Lung microvascular endothelial cell (primary cell): ENCODE measurements at places on chromosomes 2 and 18. TPM values are rescaled to one million over a fixed set of nuclear protein-coding genes. Genes with fewer than 3 reads are reported as not detected.

FN1 gene
- total RNA-seq, result 305 and 470 TPM in 2 replicates

SDC1 gene
- 0.40 and 1.7 TPM in 2 replicates for total RNA-seq

RNU2-63P gene
- 70.8 and 139 TPM in 2 replicates for total RNA-seq

OTX1 gene
- under 0.01 TPM in 1 of 2 replicates, not detected in the other for total RNA-seq

PTPRM gene
- total RNA-seq, result 29.6 and 40.1 TPM in 2 replicates

CLIP4 gene
- 13.9 and 14.2 TPM in 2 replicates for total RNA-seq

DNA sequence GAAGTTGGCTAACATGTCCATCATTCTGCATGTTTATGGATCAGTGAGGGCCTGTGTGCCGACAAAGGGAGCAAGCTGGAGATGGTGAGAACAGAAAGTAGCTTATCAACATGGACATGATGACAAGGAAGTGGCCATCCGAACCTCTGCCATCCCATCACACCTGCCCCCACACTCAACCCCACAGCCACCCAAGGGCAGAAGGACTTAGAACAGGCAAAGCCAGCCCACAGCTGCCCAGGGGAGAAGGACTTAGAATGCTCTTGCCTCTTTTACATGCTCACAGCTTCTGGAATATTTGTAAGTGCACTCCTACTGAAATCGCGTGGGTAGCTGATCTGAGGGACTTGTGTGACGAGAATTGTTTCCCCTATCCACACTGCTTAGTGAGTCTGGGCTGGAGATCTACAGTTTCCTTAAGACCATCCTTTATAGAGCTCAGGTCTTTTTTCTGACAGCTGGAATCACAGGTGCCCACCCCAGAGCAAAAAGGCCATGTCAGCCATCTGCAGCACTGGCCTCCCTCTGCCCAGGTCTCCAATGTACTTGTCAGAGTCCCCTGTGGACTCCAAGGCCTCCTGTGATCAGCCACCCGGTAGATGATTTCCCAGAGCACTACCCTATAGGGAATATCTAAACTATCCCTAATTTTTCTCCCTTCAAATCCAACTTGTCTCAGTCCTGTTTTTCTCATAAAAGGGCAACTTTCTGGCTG is 154.1 kb downstream of the SMAD7 start:
- DNase-seq, result no peak

- no peak for DNase-seq
Observed at GRCh38 chr2:112591413-112591812, 7.0 kb downstream of the CHCHD5 start.

DNA sequence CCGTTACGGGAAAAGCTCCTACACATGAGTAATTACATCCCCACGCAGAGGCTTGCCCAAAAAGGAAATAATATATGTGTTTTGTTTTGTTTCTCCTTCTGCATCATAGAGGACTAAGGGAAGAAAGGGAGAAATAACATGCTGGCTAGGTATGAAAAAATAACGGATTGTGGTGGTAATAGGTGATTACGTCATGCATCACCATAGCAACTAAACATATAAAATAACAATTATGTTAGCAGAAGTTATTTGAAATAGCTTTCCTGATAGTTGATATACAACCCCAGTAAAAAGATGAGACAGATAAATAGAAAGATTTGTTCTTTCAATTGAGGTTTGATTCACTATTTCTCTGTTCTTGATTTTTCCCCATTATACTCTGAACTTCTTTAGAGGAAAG is 518.0 kb downstream of the ZNF516 start:
- DNase-seq, result no peak

DNA sequence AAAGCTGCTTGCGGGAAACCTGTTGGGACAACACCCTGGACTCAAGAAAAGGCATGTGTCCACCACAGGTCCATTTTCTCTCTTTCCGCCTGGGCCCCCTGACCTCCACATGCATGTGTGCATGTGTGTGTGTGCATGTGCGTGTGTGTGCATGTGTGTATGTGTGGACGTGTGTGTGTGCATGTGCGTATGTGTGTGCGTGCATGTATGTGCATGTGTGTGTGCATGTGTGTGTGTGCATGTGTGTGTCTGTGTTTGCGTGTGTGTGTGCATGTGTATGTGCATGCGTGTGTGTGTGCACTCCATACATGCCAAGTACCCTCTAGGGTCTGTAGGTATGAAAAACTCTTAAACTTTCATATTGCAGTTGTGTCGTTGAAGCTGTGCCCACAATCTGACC is 16.3 kb downstream of the CAPN14 start:
- DNase-seq, result no peak

DNA sequence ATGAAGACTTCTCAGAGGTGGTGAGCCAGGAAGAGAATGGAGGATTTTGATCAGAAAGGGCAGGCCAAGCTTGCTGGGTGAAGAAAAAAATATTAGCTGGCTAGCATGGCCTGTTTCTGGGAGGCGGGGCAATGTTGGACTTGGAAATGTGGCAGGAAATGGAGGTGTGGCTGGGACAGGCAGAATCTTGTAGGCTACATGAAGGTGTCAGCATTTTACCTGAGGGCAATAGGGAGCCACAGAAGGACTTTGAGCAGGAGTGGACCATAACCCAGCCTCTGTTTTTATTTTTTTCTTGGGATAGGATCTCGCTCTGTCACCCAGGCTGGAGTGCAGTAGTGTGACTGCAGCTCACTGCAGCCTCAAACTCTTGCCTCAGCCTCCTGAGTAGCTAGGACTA is 31.7 kb downstream of the EMX1 start:
- no peak for DNase-seq

DNA sequence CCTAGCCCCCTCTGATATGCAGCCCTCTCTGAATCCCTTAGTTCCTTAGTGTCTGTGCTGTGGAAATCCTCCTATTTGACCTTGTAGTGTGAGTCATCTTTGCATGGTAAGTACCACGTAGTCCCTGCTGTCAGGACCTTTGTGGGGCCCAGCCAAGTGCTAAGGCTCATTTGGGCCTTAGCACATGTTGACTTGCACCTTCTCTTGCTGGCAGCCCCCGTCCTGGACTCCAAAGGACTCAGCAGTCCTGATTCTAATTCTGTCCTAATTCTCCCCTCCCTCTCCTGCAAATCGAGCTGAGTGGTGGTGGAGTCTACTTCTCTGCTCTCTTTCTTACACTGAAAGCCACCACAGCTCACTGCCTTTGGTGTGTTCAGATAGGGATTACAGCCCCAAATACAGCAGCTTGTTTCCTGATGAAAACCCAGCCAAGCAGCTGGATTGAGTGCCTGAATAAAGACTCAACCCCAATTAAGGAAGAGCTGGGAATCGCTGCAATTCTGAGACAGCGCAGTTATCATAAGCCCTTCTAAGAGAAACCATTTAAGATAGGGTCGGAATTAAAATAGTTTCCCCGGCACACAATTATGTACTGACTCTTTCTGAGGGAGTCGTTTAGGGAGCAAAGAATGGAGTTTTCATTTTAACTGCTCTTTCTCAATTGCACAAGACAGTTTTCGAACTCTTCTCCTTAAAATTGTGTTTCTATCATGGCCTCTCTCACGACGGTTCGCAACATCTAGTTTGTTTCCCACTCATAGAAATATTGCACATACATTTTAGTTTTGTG is 215.6 kb upstream of the TNP1 start:
- peak; percentile 60 for DNase-seq

GRCh38 chr2:194562329-194562728 is 1094.7 kb upstream of the SLC39A10 start:
- no peak for DNase-seq

GRCh38 chr2:144886862-144887261 is 366.9 kb upstream of the ZEB2 start:
- no peak for DNase-seq

- DNase-seq, result no peak
Observed at GRCh38 chr2:151029406-151030157, 232.1 kb downstream of the RBM43 start.

GRCh38 chr2:37148325-37148724 is 8.5 kb downstream of the EIF2AK2 start:
- DNase-seq, result no peak

- DNase-seq, result no peak
Observed at GRCh38 chr2:86491088-86491487, 49.9 kb downstream of the KDM3A start.

DNA sequence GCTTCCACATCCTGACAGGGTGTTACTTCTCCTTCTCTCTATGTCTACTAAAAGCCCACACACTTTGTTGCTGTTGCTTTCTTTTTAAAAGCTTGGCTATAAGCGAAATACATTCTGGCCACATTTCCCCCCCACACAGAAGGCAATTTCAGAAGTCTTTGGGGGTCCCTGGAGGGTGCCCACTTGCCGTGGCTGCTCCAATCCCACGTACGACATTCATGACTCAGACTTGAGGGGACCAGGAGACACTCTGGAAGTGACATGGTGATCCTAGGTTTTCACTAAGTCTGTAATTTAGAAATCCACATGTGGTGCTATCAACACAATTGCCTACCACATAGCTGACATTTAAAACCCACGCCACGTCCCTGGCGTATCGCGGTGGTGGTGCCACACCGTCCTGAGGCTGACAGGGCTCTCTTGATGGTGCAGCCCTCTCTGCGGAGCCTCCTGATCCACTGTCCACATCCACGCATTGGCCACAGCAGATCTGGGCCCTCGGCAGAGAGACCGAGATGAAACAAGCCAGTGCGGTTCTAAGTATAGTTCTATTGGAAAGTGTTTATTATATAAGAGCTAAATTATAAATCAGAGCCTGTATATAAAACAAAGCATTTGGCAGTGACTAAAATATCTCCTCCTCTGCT is 42.4 kb downstream of the CYP27C1 start:
- no peak for DNase-seq

GRCh38 chr2:133378928-133379549 is 189.2 kb downstream of the NCKAP5 start:
- no peak for DNase-seq

GRCh38 chr2:237315170-237315828 is 98.7 kb downstream of the COL6A3 start:
- peak; percentile 86 for DNase-seq

DNA sequence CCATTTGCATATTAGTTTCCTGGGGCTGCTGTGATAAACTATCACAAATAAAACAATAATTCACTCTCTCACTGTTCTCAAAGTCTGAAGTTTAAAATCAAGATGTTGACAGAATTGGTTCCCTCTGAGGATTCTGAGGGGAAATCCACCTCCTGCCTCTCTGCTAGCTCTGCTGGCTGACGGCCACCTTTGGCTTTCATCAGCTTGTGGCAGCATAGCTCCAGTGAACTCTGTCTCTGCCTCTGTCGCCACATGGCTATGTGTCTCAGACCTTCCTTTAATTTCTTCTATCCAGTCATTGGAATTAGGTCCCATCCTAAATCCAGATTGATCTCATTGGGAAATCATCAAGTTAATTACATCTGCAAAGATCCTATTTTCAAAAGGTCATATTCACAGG is 38.9 kb upstream of the TRIM43 start:
- DNase-seq, result no peak
